ENCODE measurements at places on chromosomes 11 and 22.

GRCh38 chr11:57474017-57474802 is 13.9 kb downstream of the RTN4RL2 start:
- no peak for DNase-seq

- DNase-seq, result no peak
Observed at GRCh38 chr22:36649066-36649465, 54.5 kb downstream of the CACNG2 start.

- DNase-seq, result no peak
Observed at GRCh38 chr11:28819741-28820140, 711.6 kb downstream of the METTL15 start.

DNA sequence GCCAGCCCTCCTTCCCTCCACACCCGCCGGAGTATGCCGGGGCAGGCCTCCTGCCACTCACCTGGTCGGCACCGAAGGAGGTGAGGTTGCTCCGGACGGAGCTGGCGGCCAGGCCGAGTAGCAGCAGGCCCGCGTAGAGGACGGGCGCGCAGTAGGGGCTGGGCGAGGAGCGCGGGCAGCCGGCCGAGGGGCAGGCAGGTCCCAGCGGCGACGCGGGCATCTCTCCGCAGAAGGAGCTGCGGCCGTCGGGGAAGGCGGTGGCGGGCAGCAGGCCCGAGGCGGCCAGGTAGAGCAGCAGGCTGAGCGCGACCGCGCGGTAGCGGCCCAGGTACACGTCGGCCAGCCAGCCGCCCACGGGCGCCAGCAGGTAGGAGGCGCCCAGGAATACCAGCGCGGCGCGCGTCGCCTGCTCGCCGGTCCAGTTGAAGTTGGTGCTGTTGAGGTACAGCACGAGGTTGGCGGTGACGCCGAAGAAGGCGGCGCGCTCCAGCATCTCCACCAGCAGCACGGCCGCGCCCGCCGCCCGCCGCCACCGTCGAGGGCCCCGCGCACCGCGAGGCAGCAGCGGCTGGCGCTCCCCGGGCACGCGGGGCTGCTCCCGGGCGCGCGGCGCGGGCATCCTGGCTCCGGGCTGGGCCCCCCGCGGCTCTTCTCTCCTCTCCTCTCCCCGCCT is 907 bp downstream of the SLC15A3 start:
- no peak for DNase-seq

DNA sequence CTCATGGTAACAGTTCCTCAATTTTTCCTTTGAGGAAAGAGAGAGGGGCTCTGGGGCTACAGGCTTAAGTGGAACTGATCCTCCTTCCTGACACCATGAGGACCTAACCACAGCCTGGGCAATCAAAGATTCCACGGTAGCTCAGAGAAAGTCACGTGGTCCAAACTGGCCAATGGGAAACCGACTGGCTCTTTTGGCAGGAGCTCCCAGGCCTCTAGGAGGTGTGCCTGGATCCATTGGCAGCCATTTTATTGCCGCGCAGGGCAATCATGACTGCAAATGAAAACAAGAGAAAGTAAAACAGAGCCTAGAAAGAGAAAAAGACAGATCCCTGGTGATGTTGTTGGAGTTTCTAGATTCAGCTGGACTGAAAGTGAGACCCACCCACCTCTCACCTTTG is 27.3 kb upstream of the ASPHD2 start:
- no peak for DNase-seq

DNA sequence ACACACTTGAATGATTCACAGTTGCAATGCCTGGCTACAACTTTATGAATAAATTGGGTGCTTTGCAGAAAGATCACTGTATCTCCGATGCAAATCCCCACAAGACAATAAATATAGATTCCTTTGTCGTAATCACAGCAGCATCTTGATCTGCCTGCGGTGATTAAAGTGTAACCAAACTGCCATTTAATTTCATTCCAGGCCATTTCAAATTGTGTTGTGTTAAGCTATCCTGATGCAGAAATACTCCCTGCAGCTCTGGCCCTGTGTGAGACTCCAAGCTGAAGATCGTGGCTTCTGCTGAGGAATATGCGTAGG is 40.8 kb upstream of the B3GAT1 start:
- no peak for DNase-seq
